ENCODE measurements at places on chromosomes 2 and 18.

- no peak for DNase-seq
These were observed 360.3 kb downstream of the TGIF1 start for GRCh38 chr18:3810296-3810695.

DNA sequence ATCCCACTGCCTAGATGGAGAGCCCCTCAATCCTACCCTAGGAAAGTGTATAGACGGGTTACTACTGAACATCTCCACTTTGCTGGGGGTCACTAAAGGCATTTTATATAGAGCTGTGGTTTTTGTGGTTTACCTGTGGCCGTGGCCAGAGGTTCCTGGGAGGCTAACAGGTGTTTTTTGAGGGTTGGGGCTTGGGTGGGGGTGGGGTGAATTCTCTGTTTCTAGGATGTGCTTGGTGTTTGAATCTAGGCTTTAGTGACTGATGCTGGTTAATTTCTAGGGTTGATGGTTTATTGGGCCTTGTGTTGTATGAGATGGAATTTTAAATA, 7.7 kb downstream of the HOXD8 start:
- no peak for DNase-seq

DNA sequence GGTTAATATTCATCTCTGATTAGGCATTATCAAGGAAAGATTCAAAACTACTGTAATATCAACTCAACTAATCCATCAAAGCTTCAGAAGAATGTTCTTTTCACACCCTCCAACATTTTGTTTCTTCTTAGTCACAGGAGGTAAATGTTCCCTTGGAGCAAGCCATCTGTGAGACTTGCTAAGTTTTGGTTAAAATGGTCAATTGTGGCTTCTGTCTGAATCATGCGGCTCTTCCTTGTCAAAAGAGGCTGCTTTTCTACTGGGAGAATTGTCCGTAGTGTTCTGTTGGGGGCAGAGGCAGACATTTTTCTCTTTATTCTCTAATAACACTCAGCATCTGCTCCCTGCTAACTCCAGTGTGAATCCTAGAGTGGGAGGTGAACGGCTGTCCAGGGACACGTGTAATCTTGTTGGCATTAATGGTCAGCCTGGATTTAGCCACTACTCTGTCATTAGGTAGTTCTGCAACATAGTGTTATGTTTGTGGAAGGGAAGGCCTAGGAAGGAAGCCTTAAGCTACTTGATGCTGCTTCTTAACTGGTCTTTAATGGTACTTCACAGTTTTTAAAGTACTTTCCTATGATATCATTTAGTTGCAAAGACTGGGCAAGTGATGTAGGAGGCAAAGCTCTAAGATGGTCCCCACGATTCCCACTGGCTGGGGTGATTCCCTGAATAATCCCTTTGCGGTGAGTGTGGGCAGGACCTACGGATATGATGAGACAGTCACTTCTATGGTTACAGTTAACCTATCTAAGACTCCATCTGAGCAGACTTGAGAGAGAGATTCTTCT, 22.6 kb upstream of the FAP start:
- DNase-seq, result no peak

DNA sequence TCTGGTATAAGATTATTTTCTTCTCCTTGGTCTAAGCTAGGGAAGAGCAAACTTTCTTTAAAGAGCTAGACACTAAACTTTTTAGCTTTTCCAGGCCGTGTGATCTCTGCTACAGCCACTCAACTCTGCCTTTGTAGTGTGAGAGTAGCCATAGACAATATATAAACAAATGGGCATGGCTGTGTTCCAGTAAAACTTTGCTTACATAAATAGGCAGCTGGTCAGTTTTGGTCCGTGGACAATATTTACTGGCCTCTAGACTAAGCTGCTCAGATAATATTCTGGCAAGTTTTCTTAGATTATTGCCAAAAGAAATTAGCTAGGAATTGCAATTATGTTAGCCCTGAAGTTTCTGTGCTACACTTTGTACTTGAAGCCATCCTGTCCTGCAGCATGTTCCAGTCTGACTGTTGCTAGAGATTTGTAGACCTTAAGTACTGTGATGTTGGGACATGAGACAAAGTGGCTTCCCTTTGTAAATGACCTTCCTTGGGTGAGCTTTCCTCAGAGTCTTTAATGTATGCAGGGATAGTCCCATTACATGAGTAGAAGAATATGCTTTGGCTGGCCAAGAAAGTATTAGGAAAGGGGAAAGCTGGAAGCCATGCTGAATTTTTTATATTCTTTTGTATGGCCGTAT, 126.9 kb downstream of the SOX11 start:
- no peak for DNase-seq

DNA sequence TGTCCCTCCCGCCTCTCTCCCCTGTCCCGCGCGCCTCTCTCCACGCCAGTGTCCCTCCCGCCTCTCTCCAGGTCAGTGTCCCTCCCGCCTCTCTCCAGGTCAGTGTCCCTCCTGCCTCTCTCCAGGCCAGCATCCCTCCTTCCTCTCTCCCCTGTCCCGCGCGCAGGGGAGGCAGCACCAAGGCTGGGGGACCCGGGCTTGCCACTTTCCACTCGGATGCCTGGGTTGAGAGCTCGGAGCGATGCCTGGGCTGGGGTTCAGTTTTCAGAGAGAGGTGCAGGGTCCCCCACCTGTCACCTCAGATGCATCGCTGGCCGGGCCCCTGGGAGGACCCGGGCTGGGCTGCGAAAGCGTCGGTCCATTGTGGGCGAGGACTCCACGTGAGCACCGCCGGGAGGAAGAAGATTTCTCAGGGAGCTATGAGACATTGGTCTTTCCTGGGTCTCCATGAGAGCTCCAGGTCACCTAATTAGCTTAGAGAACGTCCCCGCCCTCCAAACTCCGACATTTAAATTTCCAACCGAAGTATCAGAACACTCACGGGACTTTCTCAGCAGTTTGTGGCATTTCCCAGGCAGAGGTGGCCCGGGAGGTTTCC, 2.1 kb downstream of the FBLN7 start:
- DNase-seq, result no peak

DNA sequence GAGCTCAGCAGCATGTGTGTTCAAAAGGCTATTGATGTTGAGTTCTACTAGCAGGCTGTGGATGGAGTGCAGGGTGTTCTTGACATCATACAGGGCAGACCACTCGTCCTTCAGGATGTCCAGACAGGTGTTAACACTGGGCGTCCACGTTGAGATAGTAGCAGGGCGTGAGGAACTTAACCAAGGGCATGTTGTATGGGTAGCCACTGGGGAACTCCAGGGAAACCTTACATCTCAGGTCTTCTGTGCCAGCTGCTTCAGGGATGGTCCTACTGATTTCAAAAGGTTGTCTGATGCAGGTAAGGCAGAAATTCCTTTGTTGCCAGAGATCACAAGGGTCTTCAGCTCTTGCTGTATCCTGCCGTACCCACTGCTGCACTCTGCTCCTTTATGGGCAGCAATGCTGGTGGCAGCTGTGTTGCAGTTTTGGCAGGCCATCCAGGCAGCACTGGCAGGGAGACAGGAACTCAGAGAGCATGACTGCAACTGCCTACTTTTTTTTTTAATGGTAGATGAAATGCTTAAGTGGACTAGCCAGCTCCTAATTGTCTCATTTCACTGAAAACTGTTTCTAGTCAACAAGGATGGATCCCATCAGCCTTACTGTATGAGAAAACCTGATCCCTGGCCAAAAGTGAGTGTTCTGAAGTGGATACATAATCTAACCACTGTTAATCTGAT, 32.4 kb upstream of the RBBP8 start:
- DNase-seq, result no peak

DNA sequence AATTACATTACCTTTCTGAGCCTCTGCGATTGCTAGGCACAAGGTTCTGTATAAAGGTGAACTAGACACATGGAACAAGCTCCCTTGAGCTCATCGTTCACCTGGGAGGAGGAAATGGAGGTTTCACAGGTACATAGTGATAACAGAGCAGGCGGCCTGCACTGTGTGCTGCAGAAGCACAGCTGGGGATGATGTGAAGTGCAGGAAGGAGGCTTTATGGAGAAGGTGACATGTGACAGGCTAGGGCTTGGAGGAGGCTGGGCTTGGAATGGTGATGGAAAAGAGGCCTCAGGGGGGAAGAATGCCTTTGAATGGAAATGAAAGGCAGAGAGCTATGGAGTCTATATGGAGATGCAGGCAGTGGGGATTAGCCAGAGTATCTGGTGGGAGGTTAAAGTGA, 22.9 kb downstream of the MARCHF4 start:
- no peak for DNase-seq

- no peak for DNase-seq
These were observed 449.6 kb downstream of the PLCL1 start for GRCh38 chr2:198253995-198254394.

DNA sequence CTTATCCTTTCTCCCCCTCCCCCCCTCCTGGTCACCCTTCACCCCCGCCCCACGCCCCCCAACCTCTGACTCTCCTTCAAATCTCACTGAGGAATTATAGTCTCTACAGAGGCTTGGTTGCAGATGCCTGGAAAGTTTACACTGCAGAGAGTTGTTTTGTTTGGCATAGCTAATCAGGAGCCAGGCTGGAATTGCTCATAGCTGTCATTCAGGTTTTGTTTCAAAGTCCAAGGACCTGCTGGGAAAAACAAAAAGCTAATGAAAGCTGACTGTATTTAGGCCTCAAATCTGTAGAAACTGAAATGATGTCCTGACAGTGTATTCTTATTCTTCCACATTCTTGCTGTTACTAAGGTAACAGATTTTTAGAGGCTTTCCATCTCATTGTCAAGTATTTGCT, 22.6 kb downstream of the GREB1L start:
- DNase-seq, result no peak

DNA sequence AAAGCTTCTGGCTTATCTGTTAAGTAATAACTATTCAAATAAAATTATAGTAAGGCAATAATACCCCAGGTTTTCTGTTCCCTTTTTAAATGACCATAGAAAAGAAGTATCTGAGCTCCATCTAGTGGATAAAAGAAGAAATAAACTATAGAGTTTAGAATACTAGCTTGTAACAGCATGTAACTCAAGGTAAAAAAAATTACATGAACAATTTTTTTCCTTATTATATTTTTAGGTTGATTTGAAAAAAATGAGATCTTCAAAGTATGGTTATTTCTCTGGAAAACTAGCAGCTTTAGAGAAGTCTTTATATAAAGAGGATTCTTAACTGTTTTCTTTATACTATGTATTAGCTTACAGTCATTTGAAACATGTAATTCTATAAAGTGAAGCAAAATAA, 58.1 kb downstream of the NCKAP1 start:
- DNase-seq, result no peak

GRCh38 chr2:168920504-168921157, 19.5 kb downstream of the G6PC2 start:
- DNase-seq, result no peak

DNA sequence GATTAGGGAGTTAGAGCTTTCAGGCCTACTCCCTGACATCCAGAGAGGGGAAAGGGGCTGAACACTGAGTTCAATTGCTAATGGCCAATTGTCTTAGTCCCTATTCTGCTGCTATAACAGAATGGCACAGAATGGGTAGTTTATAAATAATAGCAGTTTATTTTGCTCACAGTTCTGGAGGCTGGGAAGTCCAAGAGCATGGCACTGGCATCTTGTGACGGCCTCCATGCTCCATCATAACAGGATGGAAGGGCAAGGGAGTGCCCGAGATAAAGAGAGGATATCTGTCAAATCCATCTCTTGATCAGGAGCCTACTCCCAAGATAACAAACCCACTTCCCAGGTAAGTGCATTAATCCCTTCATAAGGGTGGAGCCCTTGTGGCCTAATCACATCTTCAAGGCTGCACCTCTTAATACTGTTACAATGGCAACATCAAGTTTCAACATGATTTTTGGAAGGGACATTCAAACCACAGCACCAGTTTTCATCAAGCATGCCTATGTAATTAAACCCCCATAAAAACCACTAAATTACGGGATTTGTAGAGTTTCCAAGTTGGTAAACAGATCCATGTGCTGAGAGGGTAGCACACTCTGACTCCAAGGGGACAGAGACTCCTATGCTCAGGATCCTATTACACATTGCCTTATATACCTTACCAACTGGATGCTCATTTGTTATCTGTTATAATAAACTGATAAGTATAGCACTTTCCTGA, 44.6 kb downstream of the BAZ2B start:
- no peak for DNase-seq

DNA sequence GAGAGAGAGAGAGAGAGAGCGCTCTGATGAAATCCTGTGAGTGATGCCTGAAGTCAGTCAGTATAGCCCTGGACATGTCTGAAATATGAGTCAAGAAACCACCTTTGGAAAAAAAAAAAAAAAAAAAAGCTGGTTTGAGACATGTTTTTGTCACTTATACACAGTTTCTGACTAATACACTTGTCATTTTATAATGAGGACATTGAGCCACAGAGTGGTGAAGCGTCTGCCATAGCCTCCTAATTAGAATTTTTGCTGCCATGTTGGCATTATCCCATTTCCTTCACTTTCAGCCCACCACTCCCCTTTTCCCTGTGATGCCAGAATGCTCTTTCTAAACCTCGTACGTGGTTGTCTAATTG, 15.7 kb upstream of the MYO3B start:
- no peak for DNase-seq

Data from activated T-cell treated with anti-CD3 and anti-CD28 coated beads for 24 hours (primary cell).